HTR-8/SVneo (cell line): ENCODE measurements at places on chromosomes 1 and 21.

DNA sequence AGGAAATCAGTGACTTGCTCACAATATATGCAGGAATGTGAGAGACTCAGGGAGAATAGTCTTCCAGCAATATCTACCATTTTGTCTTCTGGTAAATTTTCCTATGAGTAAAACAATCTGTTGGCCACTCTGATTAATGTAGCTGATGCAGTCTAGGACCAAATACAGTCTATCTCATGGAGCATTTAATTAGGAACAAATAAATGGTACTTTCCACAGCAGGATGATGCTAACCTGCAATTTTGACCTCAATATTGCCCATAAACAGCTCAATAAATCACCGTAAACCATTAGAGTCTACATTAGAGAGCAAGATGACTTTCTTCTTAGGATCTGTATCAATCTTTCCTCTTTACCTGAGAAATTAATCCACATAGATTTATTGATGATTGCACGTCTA lies 567.7 kb upstream of the B3GALT2 start:
- no peak for DNase-seq

DNA sequence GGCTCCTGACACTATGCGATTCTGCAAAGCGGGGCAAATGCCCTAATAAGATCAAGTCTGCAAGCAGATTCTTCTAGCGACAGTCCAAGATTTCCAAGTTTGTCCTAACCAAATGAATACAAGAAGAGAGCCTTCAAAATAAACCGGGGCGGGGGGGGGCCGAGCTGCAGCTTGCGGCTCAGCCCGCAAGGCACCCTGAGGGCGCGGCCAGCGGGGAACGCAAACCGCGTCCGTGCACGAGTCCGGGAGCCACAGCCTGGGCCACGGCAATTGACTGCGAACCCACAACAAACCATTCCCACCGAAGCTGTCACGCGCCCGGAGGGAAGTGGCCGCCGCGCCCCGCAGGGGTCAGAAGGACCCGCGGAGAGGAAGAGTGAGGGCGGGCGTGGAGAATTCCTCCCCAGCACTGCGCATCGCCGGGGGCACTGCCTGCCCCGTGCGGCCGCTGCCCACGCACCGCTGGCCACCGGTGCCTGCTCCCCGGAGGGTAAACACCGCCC lies 687 bp downstream of the TGFBR3 start:
- no peak for DNase-seq

DNA sequence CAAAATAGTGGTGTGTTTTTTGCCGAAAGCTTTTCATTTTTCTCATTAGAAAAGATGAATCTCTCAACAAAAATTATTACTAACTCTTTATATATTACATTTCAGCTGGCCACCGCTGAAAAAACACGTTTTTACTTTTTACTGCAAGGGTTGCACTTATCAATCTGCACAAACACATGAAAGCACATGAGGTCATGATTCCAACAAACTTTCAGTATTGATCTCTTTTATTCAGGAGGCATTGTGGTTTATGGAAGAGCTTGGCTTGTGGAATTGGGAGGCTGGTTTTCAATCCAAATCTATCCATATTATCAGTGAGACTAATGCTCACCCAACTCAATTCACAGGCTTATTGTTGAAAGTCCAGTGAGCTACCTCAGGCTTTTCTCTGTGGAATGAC lies 20.6 kb upstream of the LPGAT1 start:
- no peak for DNase-seq

DNA sequence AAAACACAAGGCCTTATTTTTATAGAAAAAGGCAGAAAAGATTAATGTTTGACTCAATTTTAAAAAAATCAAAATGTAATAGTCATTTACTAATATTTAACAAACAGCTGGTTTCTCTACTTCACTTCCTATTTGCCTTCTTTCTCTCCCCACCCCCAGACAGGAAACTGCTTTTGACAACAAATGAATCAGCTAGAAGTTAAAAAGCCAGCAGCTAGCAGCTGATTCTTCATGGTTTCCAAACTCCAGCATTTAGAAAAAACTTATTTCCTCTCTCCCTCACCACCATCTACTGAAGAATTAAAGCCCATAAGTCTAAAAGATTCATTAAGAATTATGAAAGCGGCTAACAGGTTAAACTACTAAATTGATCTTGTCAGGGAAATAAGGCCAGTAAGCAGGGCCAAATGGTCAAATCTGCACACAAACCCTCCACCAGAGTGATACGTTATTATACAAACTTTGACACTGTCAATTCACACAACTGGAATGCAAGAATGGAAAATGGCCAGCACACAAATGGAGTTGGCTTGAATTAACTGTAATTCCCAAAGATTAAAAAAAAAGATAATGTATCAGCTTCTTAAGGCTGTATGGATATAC lies 4.0 kb downstream of the WDR26 start:
- peak; percentile 31 for DNase-seq
